ENCODE measurements at places on chromosomes 1 and 21. TPM values are rescaled to one million over a fixed set of nuclear protein-coding genes. Genes with fewer than 3 reads are reported as not detected.

PADI4 gene
- total RNA-seq: 0.09 TPM

FMOD gene
- 1.9 TPM for total RNA-seq

CD247 gene
- total RNA-seq: 183 TPM

CD1B gene
- not detected for total RNA-seq

DNA sequence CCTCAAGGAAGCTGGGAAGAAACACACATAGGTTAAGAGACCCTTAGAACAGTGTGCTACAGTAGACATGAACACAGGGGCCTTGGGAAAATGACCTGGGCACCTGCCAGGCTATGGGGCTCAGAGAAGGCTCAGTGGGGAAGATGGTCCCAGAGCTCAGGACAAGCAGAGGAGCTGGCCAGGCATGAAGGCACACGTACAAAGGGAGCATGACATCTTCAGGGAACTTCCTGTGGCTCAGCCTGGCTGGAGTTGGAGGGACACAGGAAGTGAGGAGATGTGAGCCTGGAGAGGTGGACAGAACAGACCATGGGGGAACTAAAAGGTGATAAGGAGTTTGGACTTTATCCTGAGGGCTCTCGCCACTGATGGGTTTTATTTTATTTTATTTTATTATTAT lies 3.8 kb upstream of the SLC50A1 start:
- H3K27ac ChIP-seq: no peak overlapping the region
- H3K27me3 ChIP-seq: peaks cover 32% of the 10 kb centered on the region
- peaks cover 7% of the 10 kb centered on the region for H3K36me3 ChIP-seq
- peaks cover 44% of the 10 kb centered on the region for H3K4me1 ChIP-seq
- no peak overlapping the region for H3K4me3 ChIP-seq

DNA sequence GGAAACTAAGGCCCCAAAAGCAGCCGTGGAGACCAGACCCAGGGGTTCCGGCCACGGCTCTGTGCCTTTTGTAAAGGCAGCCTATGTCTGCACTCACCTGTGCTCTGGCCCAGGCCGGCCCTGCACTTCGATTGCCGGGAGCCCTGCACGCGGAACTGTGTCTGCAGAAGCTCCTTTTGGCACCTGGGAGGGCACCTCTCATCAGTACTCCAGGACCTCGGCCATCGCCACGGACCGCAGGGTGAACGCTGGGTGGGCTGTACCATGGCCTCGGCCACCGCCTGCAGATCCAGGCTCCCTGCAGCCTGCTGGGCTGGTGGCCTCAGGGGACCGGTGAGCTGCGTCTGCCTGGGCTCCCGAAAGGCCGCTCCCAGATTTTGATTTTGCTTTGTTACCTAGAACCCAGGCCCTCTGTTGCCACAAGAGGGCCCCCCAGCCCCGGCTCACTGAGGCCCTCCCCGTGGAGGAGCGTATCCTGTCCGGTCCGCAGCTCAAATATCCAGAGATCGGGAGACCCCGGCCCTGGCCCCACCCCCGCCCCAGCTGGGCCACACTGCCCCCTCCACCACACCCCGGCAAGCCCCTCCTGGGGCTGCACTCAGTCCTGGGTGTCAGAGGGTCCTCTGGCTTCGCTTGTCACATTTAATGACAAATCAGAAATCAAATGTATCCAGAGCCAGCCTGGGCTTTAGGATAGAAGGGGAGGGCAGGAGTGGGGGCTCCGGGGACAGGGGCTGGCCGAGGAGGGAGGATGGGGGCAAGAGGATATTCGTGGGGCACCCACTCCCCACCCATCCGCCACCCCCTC lies 60.2 kb upstream of the PDE9A start:
- peaks cover 2% of the 10 kb centered on the region for H3K27me3 ChIP-seq
- H3K4me3 ChIP-seq: no peak overlapping the region
- peaks cover 15% of the 10 kb centered on the region for H3K4me1 ChIP-seq
- no peak overlapping the region for H3K27ac ChIP-seq

Data from activated CD4-positive, alpha-beta T cell treated with anti-CD3 and anti-CD28 coated beads, Interleukin-2, amount 10 ng/mL, durations not matched to agents 24 days and 14 days (primary cell).